HFF-Myc (cell line): ENCODE measurements at places on chromosomes 6 and 20.

GRCh38 chr6:123896869-123897268, 93.2 kb downstream of the NKAIN2 start:
- DNase-seq = no peak

DNA sequence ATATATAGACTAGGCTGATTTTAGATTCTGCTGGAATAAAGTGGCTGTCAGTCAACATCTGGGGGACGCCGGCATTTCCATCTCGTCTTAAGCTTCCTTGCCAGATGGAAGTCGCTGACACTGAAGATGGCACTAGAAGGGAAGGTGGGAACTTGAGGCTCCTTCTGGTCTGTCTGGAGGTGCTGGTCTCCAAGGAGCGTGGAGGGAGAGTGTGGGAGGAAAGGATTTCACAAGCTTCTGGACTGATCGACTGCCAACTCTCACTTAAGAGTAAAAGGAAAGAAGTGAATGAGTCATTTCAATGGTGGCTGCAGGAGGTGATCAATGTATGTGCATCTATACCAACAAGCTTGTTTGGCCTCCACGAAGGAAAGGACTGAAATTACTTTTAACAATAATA, 40.4 kb downstream of the DUSP22 start:
- DNase-seq = no peak

GRCh38 chr6:107532706-107533105, 42.8 kb downstream of the SOBP start:
- DNase-seq = no peak

- DNase-seq = no peak
These were observed 16.4 kb downstream of the PIGT start for GRCh38 chr20:45432294-45432693.

GRCh38 chr6:144411531-144412165, 126.5 kb downstream of the UTRN start:
- DNase-seq = no peak

- DNase-seq = no peak
These were observed 71.9 kb downstream of the EYA4 start for GRCh38 chr6:133313068-133313467.

- no peak for DNase-seq
These were observed 346.6 kb downstream of the C6orf118 start for GRCh38 chr6:164962805-164963204.

DNA sequence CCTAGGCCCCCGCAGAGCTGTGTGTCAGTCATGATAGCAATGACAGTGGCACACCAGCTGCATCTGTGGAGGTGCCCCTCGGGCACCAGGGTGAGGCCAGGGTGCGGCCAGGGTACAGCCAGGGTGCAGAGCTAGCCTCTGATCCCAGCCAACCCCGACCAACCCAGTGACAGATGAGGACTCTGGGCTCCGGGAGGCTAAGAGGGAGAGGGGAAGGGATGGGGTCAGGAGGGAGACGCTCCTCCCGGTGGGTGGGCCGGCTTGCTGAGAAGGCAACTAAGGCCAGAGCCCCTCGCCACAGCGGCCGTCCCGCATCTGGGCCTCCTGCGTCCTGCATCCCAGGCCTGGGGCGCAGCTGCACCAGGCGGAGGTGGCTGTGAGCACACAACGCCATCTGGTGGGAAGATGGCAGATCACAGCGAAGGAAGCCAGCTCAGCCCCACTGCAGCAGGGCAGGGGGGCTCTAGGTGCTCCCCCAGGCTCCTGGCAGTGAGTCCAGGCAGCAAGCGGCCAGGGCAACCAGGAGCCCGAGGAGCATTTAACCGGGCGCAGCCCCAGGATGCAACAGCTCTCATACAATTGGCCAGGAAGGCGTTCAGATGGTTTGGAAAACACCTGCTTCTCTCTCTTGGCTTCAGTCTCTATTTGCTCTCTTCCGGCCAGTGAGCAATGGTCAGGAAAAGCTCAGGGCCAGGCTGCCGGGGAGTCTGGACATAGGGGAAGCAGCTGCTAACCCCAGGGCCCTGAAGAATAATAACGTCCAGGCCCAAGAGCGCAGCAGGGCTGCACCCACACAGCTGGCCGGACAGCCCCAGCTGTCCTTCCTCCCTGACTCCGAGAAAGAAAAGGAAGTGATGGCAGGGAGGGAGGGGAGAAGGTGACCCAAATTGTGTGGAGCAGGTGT, 169.4 kb downstream of the TAF4 start:
- no peak for DNase-seq

DNA sequence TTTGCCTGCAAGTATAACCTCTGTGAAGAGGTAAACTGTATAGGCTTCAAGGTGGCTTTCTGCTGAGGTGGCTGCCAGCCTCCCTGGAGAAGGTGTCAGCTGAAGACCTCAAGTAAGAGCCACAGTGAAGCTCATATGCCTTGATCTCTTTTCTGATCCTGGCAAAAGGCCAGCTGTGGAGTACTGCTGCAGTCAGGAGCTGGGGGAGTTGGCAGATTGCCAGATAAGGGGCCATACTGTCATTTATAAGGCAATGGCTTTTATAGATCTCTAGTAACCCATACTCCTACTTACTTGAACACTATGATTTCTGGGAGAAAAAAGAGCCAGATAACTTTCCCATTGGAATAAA, 8.8 kb upstream of the CEP85L start:
- no peak for DNase-seq

DNA sequence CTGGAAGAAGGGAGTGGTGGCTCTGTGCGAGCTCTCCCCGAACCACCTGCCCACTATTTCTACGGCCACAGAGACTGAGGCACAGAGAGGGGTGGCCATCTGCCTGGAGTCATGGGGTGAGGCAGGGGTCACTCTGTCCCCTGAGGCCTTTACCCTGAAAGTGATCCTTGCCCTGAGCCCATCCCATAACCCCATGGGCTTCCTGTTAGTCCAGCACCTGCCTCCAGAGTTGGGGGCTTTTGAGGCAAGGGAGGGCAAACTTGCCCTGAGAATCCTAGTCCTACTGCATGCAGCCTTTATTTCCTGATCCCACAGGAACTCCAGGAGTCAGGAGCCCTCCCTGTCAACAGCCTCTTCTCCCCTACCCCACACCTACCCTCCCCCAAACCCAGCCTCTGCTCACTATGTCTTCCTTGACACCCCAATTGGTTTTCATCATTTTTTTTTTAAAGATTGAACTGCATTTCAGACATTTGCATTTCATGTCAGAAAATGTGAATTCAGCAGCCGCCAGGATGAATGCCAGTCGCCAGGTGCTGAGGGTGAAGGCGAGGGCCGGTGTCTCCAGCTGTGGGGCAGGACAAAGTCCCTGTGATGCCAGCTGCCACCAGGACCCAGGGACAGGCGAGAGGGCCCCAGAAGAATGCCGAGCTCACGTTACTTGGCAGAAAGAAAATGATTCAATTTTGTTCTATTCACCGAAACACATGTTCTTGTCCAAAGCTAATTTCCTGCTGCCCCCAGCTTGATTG, 47.6 kb upstream of the NNAT start:
- no peak for DNase-seq

DNA sequence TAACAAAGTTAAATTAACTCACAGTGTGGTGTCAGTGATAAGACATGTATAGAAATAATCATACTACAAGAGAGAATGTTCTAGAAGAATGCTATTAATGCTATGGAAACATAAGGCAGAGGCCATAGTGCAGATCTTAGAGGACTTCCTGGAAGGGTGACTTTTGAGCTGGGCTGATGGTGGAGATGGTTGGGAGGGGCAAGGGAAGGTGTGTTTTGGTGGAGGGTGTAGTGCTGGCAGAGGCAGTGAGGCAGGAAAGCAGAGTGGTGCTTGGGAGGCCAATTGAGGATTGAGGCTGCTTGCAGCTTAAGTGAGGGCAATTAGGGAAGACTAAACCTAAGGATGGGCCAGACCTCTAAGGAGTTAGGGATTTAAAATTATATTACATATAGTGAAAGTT, 58.5 kb upstream of the FNDC1 start:
- DNase-seq = no peak

- DNase-seq = no peak
These were observed 13.7 kb upstream of the HINT3 start for GRCh38 chr6:125942672-125943527.

DNA sequence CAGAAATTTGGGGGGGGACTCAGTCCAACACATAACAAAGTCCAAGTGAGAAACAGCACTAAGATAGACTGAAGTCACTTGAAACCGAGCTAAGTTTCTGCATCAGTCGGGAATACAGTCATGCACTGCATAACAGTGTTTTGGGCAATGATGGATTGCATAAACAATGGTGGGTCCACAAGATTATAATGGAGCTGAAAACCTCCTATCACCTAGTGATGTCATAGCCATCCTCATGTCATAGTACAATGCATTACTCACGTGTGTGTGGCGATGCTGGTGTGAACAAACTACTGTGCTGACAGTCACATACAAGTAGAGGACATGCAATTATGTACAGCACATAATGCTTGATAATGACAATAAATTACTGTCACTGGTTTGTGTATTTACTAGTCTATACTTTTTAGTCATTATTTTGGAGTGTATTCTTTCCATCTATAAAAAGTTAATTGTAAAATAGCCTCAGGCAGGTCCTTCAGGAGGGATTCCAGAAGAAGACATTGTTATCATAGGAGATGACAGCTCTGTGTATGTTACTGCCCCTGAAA, 154.5 kb upstream of the ECI2 start:
- no peak for DNase-seq

DNA sequence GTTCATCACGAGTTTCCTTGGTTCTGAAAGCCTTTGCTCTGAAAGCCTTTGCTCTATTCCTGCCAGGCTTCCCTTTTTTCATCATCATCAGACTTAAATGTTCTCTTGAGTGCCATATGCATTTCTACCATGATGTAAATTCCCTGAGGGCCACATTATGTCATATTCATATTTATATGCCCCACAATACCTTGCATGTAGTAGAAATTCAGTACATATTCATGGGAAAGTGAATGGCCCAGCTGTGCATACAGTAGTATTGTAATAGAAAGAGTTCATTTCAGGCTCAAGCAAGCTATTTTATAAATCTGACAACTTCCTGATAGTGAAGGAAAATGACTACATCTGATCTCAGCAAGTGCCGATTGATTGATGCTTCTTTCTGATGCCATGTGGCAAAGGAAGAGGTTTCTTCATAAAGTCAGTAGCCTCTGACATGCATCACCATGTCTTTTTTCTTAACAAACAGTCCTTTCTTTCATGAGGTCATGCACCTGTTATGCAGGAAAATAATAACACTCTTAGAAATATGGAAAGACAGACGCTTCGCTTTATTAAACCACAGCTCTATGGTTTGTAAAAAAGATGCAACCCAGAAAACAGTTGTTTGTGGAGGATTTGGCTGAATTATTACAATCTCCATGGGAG, 308.7 kb downstream of the SAMD5 start:
- DNase-seq = no peak

DNA sequence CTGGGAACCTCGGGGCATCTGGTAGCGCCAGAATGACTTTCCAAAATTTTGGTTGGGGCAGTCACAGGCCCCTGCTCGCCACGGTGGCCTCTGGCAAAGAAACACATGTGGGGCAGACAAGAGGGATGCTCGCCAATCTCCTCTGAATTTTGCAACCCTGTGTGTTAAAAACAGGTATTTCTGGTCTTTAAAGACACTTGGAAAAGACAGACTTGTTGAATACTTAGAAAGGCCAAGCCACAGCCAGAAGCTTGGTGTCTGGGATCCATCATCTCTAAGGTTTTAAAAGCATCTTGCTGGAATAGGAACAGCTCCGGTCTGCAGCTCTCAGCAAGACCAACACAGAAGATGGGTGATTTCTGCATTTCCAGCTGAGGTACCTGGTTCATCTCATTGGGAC, 31.2 kb downstream of the HLA-E start:
- no peak for DNase-seq

GRCh38 chr6:135181333-135182070, 394 bp downstream of the MYB start:
- no peak for DNase-seq

DNA sequence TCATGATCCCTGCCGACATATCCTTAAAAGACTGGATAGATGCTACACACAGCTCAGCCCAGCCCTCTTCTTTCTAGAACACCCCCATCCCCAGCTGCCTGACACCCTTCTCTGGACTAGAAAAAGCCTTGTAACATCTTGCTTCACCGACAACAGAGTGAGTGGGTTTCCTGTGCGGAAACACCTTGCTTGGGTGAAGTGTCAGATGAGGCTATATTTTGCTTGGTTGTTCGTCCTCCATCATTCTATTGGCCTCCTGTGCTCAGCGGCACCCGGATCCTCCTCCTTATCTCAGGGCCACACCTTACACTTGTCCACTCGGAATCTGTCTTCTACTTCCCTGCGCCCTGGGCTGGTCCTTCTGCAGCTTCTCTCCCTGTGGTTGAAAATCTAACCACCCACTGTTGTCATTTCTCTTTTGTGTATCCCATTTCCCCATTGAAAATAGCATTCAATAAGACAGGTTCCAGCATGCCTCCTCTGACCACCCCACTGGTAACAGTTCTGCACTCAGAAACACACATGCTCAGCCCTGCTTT, 101.3 kb upstream of the MLN start:
- no peak for DNase-seq

- DNase-seq = no peak
These were observed 205.6 kb downstream of the DTNBP1 start for GRCh38 chr6:15457121-15457650.

- DNase-seq = no peak
These were observed 26.1 kb downstream of the GFOD1 start for GRCh38 chr6:13461307-13461706.

DNA sequence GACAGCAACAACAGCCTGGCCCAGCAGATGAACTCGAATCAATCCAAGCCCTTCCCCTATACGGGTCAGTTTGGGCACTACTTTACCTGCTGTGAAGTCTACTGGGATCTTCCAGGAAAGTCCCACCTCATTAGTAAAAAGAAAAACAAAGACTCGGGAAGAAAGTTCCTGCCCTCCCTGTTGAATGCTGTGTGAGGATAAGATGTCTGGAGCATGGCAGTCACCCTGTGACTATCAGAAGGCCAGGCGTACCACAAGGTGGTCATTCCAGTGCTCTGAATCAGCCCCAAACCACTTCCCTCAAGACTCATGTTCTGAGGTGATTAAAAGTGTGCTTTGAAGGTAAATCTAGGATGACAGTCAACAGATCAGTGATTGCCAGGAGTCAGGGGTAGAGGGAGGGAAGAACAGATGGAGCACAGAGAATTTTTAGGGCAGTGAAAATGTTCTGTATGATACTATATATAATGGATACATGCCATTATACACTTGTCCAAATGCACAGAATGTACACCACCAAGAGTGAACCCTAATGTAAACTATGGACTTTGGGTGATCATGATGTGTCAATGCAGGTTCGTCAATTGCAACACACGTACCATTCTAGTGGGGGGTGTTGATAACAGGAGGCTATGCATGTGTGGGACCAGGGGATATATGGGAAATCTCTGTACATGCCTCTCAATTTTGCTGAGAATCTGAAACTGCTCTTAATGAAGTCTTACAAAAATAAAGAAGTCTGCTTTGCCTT, 14.7 kb downstream of the FKBP1A start:
- DNase-seq = no peak

DNA sequence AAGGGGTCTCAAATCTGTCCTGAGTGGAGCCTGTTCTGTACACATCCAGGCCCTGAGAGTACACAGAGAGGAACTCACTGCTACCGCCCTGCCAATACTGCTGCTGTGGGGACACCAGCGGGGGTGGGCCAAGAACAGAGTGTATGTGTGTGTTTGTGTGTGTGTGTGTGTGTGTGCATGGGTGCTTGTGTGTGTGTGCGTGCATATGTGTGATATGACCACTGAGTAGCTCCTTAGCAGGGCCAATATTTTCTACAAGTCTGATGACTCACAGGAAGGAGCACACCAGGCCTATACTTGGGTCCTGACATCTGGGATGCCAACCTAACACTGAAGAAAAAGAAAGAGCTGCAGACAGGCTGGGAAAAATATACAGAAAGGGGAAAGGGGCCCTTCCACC, 1.4 kb downstream of the RAET1E start:
- peak; percentile 46 for DNase-seq
